ENCODE measurements at places on chromosomes 5 and 9. TPM values are rescaled to one million over a fixed set of nuclear protein-coding genes. Genes with fewer than 3 reads are reported as not detected.

DNA sequence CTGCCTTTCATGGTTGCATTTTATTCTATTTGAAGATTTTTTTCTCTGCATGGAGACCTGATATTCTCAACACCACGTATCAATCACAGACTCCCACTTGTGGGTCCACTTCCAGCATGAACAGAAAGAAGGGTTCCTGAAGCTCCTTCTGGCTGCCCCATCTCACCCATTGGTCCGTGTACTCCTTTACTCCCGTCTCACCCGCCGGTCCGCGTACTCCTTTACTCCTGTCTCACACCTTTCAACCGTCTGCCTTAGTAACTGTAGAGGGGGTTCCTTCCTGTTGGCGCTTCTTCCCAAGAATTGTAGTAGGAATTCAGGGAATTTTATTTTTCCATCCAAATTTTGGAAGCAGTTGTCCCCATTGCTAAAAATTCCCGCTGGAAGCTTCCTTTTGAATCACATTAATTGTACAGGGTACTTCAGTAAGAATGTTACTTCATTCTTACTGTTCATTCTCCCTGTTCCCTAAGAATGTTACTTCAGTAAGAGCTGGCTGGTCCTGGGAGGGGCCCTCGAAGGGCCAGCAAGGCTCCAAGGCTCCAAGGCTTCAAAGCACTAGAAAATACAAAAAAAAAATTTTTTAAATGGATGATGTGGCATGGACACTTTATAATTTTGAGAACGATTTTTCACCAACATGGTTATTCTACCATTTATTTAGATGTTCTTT lies 3.9 kb upstream of the LPCAT1 start:
- ATAC-seq = no peak

GRCh38 chr5:40401284-40402006 lies 278.3 kb upstream of the PTGER4 start:
- ATAC-seq = no peak

- ATAC-seq = peak; percentile 45
Measured at GRCh38 chr5:90982576-90982975, 400.5 kb downstream of the ARRDC3 start.

GRCh38 chr5:79200573-79201183 lies 35.3 kb upstream of the JMY start:
- peak; percentile 31 for ATAC-seq

DNA sequence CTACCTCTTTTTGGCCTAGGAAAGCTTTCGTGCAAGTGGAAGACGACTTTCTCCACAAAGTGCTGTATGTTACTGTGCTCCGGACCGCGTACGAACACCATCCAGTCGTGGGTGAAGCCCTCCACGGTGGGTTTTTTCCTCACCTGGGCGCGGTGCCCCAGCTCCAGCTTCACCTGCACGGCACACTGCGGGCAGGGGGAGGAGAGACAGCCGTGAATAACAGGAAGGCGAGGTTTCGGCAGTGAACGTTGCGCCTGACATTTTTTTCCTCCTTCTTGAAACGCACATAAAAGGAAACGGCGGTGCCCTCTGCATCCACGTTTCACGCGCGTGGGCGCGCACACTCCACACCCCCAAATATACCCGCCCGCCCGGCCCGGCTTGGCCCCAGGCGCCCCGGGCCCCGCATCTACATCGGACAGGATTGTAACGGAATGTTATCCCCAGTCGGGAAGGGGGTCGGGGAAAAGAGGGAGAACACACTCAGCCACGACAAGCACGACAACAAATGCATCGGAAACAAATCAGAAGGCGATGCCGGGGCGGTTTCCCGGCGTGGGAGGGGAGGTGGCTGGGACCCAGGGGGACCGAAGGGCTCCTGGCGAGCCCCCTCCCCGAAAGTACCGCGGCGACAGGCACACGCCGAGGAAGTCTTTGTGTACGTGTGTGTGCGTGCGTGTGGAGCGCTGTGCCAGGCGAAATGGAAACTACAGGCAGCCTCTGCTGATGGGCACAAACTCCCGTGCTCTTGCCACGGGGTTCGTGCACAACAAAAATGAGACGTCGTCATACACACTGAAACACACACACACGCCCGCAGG lies 1.4 kb downstream of the MLLT3 start:
- no peak for ATAC-seq

LSM11 gene
- 6.2 TPM for total RNA-seq

CAVIN4 gene
- total RNA-seq = 9.8 TPM

HACD4 gene
- 9.4 TPM for total RNA-seq

IRX4 gene
- total RNA-seq = 0.24 TPM
